Activated CD4-positive, alpha-beta T cell treated with anti-CD3 and anti-CD28 coated beads, Interleukin-2, amount 50 U/mL, for 4 hours (primary cell): ENCODE measurements at places on chromosomes 7 and 10.

GRCh38 chr10:68981074-68981473 lies 7.5 kb upstream of the KIFBP start:
- DNase-seq: no peak

GRCh38 chr10:124667425-124668345 lies 76.5 kb downstream of the FAM53B start:
- no peak for DNase-seq

DNA sequence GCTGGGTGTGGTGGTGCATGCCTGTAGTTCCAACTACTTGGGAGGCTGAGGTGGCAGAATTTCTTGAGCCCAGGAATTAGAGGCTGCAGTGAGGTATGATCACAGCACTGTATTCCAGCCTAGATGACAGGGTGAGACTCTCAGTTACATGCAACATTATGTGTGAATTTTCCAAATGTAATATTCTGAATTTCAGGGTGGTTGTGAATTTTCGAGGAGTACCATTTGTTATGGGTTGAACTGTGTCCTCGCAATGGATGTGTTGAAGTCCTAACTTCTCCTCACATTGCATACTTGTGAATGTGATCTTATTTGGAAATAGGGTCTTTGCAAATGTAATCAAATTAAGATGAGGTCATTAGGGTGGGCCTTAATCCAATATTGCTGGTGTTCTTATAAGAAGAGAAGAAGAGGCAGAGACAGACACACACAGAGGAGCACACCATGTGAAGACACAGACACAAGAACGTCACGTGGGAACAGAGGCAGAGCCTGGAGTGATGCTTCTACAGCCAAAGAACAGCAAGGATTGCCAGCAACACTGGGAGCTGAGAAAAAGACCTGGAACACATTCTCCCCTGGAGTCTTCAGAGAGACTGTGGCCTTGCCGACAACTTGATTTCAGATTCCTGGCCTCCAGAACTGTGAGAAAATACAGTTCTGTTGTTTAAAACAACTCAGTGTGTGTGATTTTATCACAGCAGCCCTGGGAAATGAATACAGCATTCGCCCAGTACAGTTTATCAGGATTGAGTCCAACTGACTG lies 91.9 kb downstream of the ZNF783 start:
- DNase-seq: no peak

DNA sequence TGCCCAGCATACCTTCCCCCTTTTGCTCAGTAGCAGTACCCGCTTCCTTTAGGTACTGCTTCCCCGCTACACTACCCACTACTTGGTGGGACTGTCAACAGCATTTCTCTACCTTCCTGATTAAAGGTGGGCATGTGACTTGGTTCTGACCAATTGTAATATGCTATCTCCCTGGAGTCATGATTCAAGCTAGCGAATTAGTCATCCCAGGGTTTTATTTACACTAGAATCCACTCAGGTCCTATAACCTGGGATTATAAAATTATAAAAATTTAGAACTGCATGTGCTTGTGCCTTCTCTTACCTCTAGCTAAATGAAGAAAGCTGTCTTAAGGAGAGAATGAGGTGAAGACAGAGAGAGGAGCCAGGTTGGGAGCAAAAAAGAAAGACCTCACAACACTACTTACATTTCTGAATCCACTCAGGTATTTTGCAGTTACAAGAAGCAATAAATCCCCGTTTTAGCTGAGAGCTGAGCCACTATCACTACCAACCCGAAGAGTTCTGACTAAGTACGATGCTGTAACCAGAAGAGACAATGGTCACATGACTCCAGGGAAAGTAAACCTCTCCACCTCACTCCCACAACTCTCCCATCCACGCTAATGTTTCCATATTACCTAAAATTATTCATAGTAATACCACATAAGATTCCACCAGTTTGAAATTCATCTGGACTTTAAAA lies 9.7 kb downstream of the GBX1 start:
- no peak for DNase-seq

- DNase-seq: no peak
Observed at GRCh38 chr10:62250594-62251198, 17.9 kb downstream of the RTKN2 start.

DNA sequence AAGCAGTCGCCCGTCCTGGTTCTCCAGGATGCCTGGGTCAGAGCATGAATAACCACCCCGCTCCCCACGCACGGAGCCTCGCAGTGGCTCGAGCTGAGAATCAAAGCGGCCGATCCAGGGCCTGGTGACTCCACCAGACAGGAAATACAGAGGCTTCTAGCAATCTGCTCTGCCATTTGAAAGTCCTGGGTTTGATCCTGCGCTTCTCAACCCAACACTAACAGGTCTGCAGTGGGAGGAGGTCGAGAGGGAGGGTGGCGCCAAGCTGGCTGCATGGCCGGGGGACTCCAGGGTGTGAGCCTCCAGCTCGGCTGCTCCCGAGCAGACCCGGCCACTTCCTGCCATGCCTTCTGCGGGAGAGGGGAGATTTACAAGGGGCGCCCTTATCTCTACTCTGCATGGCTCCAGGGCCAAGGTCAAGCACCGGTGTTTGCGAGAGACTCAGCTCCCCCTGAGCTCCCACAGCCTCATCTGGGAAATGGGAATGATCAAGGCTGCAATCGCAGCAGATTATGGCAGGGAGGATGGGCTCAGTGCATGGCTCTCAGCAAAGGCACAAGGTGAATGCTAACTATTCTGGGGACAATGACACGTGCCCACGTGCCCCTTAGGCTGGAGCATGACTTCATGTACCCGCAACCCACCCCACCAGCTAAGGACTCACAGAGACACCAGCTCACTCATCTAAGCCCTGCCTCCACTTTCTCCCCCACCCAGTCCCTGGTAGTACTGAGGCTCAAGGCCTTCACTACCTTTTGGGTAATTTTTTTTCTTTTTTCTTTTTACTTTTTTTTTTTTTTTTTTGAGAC lies 73.9 kb upstream of the TNRC18 start:
- DNase-seq: no peak
